Activated gamma-delta T cell treated with anti-CD3 and anti-CD28 coated beads, Interleukin-2, amount 50 U/mL, for 16 hours (primary cell): ENCODE measurements at places on chromosomes 4 and X.

DNA sequence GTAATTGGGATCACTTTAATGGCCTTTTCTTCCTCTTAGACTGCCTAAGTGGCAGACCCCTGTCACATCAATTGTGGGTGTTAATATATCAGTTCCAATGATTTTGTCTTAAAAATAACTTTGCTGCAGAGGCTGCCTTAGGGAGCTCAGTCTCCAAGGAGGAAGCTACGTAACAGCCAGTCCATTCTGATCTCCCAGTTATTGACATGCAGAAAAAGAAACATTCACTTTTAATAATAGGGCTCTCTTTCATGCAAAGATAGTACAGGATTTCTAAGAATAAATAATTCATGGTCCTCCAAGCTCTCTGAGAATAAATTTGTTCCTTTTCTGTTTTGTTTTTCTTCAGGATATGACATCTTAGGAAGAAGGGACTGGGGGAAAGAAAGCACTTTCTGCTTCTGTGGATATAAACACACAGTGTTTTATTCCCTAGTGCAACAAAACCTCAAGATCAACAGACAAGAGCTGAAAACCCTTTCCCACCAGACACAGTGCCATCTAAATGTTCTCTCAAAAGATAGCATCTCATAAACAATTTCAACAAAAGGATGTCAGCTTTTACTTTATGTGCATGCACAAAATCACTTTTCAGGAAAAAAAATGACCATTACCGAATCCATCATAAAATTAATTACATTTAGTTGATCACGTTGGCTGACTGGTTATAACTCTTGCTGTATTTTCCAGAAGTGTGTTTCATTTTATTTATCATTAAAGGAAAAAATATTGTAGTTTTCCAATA is 372.4 kb upstream of the SLC7A11 start:
- DNase-seq: no peak

GRCh38 chr4:8260656-8261111 is 8.9 kb upstream of the HTRA3 start:
- DNase-seq: no peak

DNA sequence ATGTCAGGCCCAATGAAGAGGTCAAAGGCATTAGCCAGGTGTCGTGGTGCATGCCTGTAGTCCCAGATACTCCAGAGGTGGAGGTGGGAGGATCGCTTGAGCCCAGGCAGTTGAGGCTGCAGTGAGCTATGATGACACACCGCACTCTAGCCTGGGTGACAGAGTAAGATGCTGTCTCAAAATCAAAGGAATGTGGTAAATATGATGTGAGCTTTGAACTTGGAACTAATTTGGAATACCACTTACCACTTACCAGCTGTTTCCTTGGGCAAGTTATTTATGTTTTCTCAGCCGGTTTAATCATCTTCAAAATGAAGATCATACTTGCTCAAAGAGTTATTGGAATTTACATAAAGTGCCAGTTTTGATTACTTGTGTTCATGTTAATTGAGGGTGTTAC is 23.8 kb upstream of the SEPSECS start:
- no peak for DNase-seq

- DNase-seq: no peak
These were observed 91.2 kb downstream of the RAP1GDS1 start for GRCh38 chr4:98352396-98352795.

DNA sequence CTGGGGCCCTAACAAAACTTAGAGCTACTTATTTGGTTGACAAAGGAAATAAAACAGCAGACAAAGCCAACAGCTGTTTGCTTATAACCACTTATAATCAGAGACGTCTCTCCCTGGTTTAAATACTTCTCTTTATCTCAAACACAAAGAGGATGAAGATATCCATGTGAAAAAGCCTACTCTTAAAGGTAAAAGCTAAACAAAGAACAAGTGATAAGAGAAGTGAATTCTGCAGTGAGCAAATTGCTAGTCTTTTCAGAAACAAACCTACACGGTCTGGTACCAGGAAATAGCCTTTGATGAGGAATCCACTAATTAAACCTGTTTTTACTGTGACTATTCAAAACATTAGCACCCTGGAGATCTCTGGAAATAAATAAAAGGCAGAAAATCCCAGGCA is 46.7 kb downstream of the GRIA3 start:
- DNase-seq: no peak
